ENCODE measurements at places on chromosomes 3 and 15.

DNA sequence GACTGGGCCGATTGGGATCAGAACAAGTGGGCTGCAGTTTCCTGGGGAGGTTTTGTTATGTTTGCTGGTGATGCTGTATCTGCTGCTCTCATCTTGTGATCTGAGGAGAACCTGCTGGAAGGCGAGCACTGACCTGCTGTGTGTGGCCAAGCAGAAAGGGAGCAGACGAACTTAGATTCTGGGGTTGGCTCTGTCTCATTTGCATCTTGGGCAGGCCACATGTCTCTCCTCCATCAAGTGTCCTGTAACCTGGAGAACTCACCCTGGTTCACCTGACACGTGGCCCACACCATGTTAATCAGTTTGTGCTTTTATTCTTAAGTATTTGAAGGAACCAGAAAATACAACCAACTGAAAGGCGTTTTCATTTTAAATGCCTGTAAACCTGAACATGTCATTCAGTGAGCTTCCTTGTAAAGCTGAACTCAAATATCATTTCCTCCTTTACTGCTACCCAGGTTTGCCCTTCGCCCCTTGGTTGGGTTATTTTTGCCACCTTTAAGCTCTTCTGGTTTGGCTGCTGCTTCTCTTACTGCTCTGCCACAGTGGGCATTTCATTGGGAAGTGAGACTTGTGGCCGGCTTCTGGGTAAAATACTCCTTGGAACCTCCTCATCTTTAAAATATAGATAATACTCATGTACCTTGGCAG, 33.5 kb upstream of the TRAK1 start:
- DNase-seq: no peak

DNA sequence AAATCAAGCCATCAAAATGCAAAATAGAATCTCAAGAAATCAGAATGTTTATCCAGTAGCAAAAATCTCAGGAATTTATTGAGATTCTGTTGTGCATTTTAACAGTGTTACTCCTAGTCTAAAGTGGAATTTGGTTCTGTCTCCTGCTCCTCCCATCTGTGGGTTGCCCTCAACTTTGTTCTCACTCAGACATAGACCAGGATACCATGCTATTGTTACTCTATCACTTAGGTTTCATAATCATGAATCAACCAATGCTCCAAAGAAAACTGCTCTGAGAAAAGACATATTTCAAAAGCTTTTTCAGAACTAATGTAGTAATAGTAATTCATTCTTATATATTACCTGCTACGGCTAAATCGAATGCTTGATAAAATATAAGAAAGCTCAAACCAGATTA, 274.7 kb downstream of the RBMS3 start:
- peak; percentile 43 for DNase-seq

- no peak for DNase-seq
Observed at GRCh38 chr3:123432832-123433523, 15.9 kb downstream of the ADCY5 start.

- peak; percentile 71 for DNase-seq
Observed at GRCh38 chr3:194148383-194148782, 12.4 kb downstream of the HES1 start.

GRCh38 chr15:99414755-99415731, 150.7 kb upstream of the MEF2A start:
- DNase-seq: no peak

GRCh38 chr3:16508591-16508995, 4.9 kb downstream of the RFTN1 start:
- peak; percentile 26 for DNase-seq

GRCh38 chr3:58106640-58107039, 98.4 kb downstream of the FLNB start:
- no peak for DNase-seq

DNA sequence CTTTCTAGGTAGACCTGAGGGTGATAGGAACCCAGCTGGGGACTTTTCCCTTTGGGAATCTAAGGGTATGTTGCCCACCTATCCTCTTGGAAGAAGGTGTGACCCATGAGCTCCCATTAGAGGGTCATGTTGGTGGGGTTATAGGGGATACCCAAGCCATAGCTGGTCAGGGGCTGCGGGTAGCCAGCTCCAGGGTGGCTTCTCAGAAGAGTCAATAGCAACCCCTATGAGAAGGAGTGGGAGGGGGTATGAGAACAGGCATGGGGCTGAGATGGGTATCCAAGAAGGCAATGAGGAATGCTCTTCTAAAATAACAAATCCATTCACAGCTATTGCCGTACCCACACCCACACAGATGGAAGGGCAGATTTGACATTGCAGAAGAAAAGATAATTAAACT, 217.8 kb downstream of the UACA start:
- DNase-seq: no peak

GRCh38 chr3:52688266-52688665, 2.4 kb downstream of the GNL3 start:
- no peak for DNase-seq

DNA sequence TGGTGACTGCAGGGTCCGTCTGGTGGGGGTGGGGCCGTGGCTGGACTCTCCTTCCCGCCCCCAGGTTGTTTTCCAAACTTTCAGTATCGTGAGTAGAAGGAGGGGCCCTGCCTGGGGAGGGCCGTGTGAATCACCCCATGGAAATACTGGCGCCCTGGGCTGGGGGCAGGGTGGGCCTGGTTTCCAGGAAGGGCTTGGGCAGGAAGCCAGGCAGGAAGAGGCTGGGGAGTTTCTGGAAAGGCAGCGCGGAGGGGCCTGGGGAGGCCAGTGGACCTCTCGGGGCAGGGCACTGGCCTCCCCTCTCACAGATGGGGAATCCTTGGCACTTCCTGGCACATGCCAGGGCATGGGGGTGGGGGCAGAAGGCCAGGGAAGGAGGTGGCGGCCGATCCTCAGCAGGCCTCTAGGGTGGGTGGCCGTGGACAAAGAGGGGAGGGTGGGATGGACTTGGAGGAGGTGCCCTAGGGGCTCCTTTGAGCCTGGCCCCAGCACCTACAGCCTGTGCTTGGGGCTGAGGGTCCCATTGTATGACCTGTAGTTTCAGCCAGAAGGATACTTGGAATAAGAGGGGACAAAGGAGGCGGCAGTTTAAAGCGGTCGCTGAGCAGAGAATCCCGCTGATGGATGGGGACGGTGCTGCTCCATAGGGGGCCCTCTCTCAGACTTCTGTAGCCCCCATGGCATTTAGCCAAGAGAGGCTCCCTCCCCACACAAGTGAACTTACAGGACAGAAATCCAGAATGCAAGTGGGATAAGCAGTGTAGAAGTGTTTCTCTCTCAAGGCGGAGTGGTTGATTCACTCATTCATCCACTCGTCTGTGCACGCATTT, 56.5 kb upstream of the GATA2 start:
- DNase-seq: peak; percentile 96

DNA sequence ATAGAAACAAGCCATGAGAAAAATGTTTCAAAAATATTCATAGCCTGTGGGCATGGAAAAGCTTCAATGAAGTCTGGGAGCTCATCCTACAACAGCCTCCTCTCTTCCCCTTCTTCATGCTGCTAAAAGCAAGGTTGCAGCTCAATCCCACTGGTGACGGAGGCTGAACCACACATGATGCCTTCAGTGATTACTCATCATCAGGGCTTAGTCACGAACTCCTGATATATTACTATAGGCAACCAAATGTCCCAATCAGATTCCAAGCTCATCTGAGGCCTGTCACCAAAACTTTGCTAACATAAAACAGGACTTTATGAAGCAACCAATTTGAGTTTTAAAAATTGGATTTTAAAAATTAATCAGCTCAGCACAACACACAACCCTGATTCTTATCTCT, 24.0 kb upstream of the SLC24A5 start:
- peak; percentile 92 for DNase-seq

GRCh38 chr3:172918165-172918564, 167.6 kb downstream of the ECT2 start:
- DNase-seq: peak; percentile 6

DNA sequence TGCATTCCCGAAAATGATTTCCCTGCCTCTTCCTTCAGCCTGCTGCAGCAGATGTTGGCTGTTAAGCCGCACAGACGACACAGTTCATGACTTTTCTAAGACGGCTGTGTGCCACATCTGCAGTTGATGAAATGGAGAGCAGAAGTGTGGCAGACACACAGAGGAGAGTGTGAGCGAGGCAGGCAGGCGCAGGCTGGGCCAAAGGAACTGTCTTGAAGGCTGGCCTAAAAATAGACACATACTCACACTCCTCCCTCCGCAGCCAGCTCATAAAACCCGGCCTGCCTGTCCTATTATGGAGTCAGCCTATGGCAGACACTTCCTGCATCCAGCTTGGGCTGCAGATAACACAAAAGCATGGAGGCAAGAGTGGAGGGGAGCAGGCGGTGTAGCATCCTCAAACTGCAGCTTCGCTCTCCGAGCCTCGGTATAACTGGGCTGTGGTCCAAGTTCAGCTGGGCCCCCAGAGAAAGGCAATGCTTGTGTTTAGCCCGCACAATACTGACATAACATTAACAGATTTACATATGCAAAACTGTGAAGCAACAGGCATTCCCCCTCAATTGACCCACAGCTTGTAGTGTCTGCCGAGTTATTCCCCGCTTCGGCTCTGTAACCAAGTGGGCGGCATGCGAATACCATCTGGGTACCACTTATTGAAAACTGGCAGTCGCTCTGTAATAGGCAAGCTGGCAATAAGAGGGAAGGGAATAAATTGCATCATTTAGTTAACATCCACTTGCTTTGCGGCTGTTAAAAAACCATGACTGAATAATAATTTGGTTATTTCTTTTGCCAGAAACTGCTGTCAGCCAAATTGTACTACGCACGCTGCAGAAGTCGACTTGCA, 40.8 kb downstream of the FOXP1 start:
- DNase-seq: peak; percentile 98

DNA sequence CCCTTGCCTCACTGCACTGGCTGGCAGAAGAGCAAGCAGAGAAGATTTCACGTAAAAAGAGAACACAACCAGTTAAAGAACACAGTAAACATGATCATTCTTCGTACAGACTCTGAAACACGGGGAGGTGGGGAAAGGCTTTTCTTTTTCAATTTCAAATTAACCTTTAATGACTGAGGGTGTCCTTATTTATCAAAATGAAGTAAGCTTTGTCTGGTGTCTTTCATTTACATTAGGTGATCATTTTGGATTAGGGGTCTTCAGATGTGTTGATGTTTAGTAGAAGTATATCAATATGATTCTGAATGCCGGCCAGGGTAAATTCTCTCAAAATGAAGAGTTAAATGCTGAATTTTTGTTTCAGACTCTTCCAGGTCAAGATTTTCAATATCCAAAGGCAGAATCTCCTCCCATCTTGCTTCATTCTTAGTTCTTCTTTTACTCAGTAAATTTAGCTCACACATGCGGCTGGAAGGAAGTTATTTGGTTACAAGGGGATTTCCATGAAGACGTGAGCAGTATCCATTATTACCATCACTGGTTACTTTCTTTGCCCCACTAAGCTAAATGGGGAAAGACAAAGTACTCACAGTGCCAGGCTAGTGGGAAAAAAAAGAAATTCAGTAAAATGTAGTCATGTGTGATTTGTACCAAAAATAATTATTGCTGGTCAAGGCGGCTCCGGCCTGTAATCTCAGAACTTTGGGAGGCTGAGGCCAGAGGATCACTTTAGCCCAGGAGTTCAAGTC, 272.2 kb upstream of the NR2F2 start:
- DNase-seq: no peak

GRCh38 chr3:65712140-65712539, 326.6 kb downstream of the MAGI1 start:
- DNase-seq: peak; percentile 74

GRCh38 chr15:48006031-48006511, 114.7 kb upstream of the SLC24A5 start:
- DNase-seq: peak; percentile 37

GRCh38 chr3:107082527-107082926, 294.7 kb upstream of the CCDC54 start:
- DNase-seq: peak; percentile 71

DNA sequence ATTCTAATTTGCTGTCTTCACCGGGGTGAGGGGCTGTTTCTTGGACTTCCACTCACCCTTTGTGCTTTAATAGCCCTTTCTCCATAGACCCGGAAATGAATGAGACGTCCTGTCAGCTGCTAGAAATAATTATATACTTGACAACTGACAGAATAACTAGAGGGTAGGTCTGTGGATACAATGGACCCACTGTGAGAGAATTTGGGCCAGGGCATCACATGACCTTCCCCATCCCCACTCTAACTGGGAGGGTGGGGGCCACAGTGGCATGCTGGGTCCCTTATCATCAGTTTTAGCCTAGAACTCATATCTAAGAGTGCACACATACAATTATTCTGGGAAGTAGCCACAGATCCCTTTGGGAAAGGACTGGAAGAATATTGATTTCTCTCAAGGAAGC, 25.9 kb upstream of the MINAR1 start:
- no peak for DNase-seq

DNA sequence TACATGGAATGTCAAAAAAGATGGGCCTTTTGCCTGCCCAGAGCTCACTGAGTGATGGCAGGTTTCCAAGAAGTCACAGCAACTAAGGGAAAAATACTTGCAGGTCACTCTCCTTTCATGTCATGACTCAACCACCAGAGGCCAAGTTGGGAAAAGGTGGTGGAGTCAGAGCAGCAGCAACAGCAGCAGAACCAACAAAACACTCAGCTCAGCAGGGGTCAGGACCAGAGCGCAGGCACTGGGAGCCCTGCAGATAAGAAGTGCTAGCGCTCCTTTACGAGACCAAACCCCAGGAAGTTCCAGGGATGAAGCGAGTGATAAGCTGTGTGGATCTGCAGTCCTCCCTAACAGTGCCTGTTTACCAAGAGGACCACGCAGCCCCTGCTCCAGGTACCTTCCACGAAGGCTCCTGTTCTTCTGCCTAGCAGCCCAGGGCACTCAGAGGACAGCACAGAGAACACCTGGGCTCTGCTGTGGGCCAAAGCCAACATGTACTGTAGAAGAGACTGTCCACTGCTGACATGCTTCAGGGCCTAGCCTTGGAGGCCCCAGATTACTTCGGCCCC, 26.0 kb downstream of the POC1A start:
- peak; percentile 55 for DNase-seq

DNA sequence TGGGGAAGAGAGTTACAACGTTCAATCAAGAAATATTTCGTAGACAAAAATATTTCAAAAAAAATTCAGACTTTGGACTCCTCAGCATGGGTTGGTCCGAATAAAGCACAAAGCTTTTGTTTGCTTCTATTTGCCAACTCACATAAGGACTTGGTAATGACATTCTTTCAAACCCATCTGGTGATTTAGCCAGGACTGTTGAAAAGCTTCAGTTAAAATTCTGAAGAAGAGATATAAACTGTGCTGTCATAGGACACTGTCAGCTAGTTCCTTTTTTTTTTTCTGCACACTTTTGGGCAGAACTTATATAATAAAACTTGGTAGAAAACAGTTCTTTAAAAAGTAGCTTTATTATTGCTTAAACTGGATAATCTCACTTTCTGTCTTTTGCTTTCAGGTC, 660.8 kb upstream of the SGO1 start:
- no peak for DNase-seq

GRCh38 chr3:36259580-36259979, 120.7 kb upstream of the STAC start:
- DNase-seq: no peak

- DNase-seq: no peak
Observed at GRCh38 chr15:49290191-49290590, 120.1 kb downstream of the GALK2 start.

GRCh38 chr3:88824666-88825564, 282.5 kb upstream of the EPHA3 start:
- DNase-seq: no peak
